Hematopoietic multipotent progenitor cell treated with erythropoietin and hydrocortisone succinate and interleukin-3 and kit ligand, for 17 days (in vitro differentiated cells): ENCODE measurements at places on chromosomes 6 and 20.

DNA sequence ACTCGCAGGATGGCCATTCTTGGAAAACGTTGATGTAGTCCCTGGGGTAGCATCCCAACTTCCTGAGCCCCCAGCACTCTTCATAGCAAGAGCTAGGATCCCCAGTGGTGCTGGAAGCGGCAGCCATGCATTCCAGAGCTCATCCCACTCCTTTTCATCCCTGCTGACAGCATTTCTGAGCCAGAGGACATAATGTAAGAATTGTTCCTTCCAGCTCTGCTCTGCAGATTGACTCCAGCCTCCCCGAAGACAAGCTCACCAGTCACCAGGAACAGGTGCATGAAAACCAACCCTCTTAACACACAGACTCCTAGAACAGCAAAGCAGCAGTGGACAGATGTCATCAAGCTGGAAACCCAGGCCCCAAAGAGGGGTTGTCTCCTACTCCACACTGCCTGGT, 3.8 kb downstream of the SLC13A3 start:
- no peak for DNase-seq

DNA sequence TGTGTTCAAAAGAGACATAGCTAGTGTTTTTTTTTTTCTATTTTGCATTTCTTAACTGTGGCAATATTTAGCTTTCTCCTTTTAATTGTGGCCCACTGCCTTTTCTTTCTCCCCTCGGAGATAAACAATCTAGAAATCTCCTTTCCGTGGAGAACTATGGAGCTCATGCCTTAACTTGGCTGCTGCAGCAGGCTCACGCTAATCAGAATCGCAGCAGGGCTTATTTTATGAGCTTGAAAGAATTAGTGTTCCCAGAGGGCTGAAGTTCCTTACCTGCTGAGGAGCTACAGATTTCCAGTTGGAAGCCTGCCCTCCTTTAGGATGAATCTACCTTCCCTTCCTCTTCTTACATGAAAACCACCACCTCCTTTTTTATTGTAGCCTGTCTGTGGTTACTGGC, 35.6 kb downstream of the CTNNBL1 start:
- no peak for DNase-seq

DNA sequence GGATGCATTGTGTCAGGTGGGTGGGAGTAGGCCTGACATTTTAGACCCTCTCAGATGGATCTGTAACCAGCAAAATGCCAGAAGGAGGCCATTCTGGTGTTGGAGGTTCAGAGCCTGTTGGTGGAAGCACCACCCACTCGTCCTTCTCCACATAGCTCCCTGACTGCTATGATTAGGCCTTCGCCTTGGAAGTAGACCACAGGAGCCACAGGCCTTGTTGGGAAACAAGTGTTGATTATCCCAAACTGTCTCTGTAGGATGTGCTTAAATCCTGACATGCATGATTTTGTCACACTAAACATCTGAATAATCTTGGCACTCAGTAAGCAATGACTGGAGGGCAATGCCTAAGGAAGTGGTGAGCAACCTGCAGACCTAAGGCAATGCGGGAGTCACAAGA, 117.2 kb upstream of the LY86 start:
- no peak for DNase-seq

- DNase-seq: no peak
These were observed 24.6 kb upstream of the TNFRSF21 start for GRCh38 chr6:47334334-47334733.

GRCh38 chr6:108820006-108820405, 28.2 kb upstream of the ARMC2 start:
- DNase-seq: no peak

DNA sequence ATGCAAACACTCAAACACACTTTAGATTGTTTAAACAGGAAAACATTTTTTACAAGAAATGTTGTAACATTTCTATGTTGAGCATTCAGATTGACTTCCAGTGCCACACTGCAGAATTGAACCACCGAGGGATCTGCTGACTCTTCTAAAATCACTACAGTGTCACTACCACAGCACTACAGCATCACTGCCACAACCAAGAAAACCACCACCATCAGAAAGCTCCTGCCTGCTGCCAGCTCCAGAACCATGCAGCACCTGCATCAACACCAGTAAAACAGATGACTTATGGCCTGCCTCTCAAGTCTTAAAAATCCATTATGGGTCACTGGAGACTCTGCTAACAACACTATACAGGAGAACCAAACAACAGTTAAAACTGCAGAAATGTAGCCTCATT, 25.4 kb upstream of the BTN3A2 start:
- no peak for DNase-seq

- no peak for DNase-seq
These were observed 198.1 kb upstream of the UST start for GRCh38 chr6:148548749-148549140.

- DNase-seq: no peak
These were observed 142.0 kb downstream of the CEP57L1 start for GRCh38 chr6:109237077-109237985.

- no peak for DNase-seq
These were observed 61.3 kb downstream of the BMP6 start for GRCh38 chr6:7787137-7787608.

DNA sequence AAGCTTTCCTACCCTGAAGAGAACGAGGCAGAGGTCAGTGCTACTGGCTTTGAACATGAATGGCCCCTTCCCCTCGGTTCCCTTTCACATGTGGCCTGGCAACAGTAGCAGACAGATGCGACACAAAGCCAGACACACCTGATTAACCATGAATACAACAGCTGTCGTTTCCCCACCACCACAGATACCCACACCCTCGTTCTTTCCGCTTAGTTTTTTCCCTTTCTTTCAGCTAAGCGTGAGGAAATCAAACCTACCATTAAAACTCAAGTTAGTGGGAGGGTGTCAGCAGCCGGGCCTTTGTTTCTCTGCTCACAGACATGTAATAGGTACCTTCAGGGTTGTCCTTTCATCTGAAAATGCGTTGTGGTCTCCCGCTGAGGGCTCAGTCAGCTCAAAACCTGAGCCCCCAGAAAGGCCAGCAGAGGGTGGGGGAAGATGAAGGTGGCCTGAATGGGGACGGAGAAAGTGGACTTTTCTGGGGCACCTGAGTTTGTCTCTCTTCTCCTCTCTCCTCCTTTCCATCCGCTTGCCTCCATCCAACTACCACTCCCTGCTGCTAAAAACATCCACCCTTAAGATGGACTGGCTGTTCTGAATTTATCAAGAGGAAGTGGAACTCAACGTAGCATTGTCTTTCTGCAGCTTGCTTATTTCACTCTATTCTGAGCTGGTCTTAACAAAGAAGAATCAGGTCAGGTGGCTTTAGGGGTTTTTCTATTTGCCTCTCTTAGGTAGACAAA, 516.6 kb upstream of the JARID2 start:
- no peak for DNase-seq

DNA sequence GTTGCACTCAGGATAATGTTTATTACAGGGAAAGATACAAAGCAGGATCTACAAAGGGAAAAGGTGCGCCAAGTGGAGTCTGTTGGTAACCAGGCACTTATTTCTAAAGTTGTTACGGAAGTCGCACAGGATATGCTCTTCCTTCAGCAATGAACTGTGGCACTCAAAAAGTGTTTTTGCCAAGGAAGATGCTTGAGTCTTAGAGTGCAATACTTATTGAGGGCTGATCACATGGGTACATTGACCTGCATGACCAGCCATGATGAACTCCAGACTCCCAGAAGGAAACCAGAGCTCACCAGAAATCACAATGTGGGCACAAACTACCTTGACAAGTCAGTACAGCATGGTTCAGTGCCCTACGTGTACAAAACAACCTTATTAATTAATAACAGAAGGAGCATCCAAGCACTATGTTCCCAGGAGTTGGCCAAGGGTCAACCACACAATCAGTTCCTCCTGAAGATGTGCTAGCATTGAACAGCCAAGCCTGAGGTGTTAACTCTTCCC, 270.7 kb upstream of the TFAP2D start:
- DNase-seq: no peak

- DNase-seq: no peak
These were observed 15.5 kb downstream of the TMEM151B start for GRCh38 chr6:44285552-44286284.

GRCh38 chr6:45044510-45045252, 283.4 kb upstream of the RUNX2 start:
- DNase-seq: no peak

GRCh38 chr6:21856456-21856825, 262.9 kb downstream of the SOX4 start:
- DNase-seq: no peak

GRCh38 chr20:63354636-63355350, 6.4 kb downstream of the CHRNA4 start:
- no peak for DNase-seq

DNA sequence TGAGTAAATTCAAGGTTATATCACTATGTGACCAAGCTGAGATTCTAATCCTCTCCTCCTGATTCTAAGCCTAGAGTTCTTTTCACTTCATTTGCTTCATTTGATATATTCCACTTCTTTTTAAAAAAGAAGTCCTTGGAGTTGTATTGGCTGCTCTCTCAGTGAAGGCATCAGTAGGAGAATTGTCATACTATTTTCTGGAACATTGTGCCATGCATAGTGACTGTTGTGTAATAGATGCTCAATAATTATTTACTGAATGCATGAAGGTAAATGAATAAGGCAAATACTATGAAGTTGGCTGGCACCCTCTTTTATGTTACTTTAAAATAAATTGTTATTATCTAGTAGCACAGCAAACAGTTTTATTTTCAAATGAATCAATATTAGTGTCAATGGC, 189.4 kb downstream of the MTFR2 start:
- DNase-seq: no peak

DNA sequence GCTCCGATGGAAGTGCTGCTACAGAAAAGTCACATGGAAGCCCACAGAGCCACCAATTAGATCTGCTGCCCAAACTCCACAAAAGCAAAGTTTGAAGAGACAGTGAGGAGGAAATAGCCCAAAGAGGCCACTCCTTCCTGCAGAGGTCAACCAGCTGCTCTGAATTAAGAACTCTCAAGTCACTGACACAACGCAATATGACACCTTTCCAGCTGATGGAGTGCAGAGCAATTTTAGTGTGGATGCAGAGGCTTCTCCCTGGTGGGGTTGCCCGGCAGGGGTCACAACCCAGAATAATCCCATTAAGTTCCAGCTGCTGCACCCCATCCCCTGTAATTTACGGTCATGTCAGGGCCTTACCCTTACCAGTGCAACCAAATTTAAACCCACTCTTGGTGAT, 361.9 kb upstream of the JARID2 start:
- no peak for DNase-seq

GRCh38 chr6:10451828-10452509, 37.1 kb upstream of the TFAP2A start:
- no peak for DNase-seq

DNA sequence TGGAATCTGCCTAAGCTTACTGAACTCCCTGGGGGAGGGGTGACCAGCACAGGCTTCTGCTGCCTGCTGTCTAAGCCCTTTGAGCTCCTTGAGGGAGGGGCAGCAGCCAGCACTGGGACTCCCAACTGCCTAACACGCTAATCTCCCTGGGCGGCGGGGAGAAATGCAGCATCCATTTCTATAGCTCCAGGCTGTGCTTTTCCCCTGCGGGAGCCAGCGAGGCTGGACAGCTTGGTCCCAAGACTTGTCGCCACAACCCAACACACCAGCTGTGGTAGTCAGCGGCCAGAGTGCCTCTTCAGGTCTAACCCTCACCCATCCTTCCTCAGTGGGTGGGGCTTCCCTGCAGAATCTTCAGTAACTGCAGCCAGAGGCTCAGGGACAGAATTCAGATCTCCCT, 64.6 kb downstream of the VGLL2 start:
- no peak for DNase-seq

DNA sequence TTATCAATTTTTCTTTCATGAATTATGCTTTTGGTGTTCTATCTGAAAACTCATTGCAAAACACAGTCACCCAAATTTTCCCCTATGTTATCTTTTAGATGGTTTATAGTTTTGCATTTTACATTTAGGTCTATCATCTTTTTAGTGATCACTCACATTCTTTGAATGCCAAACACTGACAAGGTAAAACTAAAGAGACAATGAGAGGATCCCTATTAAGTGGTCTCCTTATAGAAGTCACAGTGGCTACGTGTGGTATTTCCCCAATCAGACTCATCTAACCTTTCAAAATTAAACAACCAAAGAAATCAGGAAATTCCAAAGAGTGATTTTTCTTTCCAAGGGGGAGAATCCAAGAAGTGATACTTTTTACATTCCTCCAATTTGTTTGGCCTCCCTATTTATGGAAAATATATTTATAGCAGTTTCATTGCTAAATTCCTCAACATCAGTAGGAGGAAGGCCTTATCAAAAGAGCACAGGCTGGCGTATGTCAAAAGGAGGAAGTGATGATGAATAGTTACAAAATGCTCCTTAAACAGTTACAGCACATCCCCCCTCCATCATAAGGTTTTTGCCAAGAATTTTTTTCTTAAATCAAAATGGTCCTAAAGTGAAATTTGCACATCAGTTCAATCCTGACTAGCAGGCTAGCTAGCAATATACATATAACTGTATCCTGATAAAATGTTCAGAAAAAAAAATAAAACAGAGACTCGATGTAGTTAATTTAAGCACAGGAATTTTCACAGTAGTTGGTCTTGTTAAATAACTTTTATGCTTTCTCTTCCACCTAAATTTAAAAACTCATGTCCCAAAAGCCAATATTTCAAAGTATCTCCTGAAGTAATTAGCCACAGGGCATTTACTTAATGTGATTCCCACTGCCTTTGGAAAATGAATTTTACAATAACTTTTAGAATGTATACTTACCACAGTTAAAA, 76.2 kb upstream of the IPCEF1 start:
- DNase-seq: no peak

GRCh38 chr20:62536871-62537401, 61.1 kb upstream of the GATA5 start:
- no peak for DNase-seq

GRCh38 chr20:38218566-38218885, 42.0 kb downstream of the KIAA1755 start:
- DNase-seq: no peak

DNA sequence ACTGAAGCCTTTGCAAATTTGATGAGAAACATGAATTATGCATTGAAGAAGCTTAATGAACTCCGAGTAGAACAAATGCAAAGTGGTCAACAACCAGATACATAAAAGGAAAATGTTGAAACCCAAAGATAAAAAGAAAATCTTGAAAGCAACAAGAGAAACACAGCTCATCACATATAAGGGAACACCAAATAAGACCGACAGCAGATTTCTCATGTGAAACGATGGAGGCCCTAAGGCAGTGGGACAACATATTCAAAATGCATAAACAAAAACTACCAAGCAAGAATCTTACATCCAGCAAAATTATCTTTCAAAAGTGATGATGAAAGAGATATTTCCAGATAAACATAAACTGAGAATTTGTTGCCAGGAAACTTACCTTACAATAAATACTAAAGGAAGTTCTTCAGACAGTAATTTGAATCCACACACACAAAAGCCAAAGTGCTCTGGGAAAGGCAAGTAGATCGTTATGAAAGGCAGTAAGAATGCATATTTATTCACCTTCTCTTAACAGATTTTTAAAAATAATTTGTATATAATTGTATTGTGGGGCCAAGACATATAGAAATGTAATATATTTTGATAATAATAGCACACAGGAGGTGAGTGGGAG, 22.5 kb downstream of the SLC52A3 start:
- DNase-seq: no peak
